ENCODE measurements at places on chromosomes 7 and 10. TPM values are rescaled to one million over a fixed set of nuclear protein-coding genes. Genes with fewer than 3 reads are reported as not detected.

- no peak for DNase-seq
Measured at GRCh38 chr10:77160679-77161078, 476.9 kb downstream of the KCNMA1 start.

RASA4B gene
- total RNA-seq: 22.5 TPM

GRCh38 chr10:102665904-102666509 lies 21.7 kb downstream of the TRIM8 start:
- DNase-seq: peak; percentile 59

ARPC1B gene
- total RNA-seq: 216 TPM

UCN3 gene
- not detected for total RNA-seq

ZNF248 gene
- 11.6 TPM for total RNA-seq

- DNase-seq: no peak
Measured at GRCh38 chr10:31018962-31019361, 12.7 kb downstream of the ZNF438 start.

GRCh38 chr10:21092683-21093524 lies 195.8 kb upstream of the NEBL start:
- DNase-seq: no peak

LFNG gene
- 18.4 TPM for total RNA-seq

ANXA8L1 gene
- not detected for total RNA-seq

GRCh38 chr10:5951167-5951711 lies 26.1 kb downstream of the IL15RA start:
- no peak for DNase-seq

Data from kidney (tissue), 22 donors.